HT1080 (cell line): ENCODE measurements at places on chromosomes 1 and 21.

- DNase-seq: no peak
Observed at GRCh38 chr1:164659621-164660411, 100.8 kb downstream of the PBX1 start.

GRCh38 chr1:171521567-171521966 is 36.2 kb downstream of the PRRC2C start:
- no peak for DNase-seq

GRCh38 chr1:213303286-213303685 is 252.2 kb downstream of the RPS6KC1 start:
- DNase-seq: peak; percentile 6

DNA sequence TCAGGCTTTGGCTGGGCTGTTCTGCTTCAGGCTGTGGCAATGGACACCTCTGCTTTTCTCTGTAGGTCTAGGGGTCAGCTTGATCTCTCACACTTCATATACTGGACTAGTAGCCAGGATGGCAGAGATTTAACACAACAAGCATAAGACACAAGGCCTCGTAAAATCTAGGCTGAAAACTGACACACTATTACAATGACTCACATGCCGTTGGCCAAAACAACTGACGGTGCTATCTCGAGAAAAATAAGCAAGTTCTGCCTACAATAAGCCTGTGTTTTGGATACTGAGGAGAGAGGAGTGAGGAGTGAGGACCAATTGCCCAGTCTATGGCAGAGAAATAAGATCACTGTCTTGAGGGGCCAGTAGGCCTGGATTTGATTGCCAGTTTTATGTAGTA is 840.7 kb upstream of the ADAMTS5 start:
- DNase-seq: peak; percentile 4

DNA sequence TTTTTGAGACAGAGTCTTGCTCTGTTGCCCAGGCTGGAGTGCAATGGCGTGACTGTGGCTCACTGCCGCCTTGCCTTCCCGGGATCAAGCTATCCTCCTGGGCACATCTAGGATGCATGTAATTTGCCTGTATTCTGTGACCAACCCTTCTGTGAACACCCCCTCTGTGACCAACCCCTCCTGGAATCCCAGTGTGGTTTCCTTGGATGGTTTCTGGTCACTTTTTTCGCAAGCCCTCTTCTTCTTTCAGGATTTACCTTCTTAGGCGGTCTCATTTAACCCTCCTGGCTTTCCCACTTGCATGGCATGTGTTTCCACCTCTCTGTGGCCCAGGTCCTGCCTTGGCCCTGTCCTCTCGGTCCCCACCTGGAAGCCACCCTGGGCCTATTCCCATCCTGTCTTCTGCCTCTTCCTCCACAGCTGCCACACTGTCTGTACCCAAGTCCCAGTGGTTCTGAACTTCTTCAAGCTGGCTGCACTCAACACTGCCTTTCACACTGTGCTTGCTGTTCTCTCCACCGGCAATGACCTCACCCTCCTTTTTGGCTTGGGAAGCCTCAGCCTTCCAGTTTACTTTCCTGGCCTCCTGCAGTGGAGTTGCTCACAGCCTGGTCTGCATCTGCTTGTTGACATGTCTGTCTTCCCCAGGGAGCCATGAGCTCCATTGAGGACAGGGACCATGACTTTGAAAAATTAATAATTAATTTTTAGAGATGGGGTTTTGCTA is 57.0 kb downstream of the DISC1 start:
- no peak for DNase-seq

DNA sequence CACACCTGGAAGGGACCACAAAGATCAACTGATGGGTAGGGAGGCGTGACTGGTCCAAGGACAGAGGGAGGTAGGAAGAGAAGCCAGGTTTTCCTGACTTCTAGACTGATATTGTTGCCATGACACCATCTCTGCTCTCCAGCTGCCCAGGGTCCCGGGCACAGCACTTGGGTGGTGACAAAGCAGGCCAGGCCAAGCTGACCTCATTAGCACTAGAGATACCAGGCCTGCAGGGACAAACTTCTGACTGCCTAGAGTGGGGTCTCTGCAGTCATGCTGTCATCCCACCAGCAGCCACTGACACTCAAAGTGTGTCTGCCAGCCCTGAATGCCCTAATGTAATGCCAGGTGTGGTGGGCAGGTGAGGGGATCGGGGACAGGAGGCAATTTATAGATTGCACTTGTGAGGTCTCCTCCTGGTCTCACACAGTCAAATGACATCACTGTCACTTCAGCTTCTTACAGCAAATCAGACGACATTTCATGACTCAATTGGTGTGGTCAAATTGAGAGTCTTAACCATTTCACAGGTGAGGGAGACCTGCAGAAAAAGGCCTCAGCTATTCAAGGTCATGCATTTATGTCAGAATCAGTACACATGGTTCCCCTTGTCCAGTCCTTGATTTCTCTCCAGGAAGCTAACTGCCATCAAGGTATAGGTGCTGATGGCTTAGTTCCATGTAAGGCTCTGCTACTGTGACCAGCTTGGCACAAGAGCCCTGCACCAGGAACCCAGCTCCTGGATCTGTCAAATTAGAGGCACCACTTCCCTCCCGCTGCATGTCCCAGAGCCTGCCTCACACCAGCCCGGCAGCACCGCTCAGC is 2.7 kb downstream of the SLC9A1 start:
- no peak for DNase-seq

DNA sequence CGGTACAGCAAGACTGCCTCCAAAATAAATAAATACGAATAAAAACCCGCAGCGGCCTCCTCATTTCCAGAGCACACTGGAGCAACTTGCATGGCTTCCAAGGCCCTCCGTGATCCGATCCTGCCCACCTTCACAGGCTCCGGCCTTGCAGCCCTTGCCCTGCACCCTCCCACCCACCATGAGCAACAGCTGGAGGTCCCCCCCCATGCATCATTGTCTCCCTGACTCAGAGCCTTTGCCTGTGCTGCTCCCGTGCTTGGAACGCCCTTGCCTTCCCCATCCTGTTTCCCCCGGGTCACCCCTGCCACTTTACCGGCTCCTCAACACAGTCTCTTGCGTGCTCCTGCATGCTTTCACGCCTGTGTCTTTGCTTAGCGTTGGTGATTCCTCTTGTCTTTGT is 71.0 kb upstream of the ANGPTL1 start:
- DNase-seq: no peak

DNA sequence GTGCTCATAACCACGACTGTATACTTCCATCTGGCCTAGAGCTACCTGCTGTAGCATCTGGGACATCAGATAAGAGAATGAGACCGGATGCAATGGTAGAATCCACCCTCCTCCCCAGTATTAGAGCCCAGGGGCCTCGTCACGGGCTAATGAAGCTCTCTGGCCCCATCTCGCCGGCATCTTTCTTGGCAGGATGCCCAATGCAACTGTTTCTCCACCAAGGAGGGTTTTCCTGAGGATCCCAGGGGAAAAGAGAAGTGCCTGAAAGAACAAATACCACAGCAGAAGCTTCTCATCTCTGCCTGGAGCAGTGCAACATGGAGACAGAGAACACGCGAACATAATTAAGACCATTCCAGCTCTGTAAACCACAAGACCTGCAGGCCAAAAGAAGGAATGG is 80.0 kb downstream of the VWA5B1 start:
- no peak for DNase-seq

DNA sequence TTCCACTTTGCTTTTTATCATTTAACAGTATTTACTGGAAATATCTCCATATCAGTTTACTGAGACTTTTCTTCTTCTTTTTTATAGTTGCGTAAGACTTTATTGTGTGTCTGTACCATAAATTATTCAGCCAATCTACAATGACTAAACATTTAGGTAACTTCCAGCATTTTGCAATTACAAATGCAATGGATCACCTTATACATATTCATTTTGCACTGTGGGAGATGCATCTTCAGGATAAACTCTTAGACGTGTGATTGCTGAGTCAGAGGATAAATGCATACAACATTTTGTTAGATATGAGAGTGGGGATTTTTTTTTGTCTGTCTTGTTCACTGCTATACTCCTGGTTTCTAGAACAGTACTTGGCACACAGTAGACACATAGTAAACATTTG is 95.7 kb upstream of the GCLM start:
- no peak for DNase-seq

DNA sequence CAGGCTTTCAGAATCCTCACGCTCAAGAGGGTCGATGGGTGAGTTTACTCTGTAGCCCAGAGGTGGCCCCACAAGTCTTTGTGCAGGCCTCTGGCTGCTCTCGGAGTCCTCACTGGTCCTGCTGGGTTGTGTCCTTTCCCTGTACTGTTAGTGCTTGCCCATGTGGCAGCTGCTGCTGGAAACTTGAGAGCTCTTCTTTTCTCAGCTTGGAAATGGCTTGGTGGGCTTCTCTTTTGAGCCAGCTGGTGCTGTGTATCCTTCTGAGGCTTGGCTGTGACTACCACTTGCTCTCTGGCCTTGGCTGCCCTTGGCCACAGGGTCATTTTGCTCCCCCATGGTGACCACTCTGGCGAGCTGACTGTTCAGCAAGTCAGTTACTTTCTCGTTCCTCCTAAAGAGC is 82.2 kb upstream of the LMO4 start:
- no peak for DNase-seq

GRCh38 chr1:196306421-196306820 is 301.8 kb downstream of the KCNT2 start:
- no peak for DNase-seq

GRCh38 chr1:153345187-153346076 is 3.2 kb downstream of the PGLYRP4 start:
- no peak for DNase-seq

DNA sequence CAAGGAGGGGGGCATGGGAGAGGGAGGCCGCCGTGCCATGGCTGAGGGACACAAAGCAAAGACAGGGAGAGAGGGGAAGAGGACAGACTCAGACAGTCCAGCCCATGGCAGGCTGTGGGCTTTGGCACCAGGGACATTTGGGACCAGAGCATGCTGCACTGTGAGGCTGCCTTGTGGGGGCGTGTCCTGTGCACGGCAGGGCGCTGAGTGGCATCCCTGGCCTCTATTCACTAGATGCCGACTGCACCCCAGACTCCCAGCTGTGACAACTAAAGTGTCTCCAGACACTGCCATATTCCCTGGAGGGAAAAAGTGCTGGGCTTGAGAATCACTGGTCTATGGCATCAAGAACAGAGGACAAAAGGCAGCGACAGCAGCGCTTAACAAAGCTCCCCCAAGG is 18.6 kb upstream of the PRDM15 start:
- DNase-seq: no peak

DNA sequence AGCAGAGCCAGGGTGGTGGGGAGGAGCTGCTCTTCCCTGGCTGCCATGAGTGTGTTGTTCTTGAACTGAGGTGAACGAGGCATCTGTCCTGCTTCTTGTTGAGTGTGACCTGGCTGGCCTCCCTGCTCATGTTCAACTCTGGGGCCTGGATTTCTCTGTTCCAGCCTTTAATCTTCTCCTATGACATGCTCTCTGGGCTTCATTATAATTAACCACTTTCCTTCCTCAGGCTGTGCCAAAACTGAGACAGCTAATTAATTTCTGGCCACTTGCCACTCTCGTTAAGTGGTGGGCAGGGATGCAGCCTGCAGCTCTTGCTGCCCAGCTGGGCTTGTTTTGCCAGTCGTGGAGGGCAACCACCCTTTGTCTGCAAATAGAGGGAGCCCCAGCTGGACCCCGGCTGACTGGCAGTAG is 23.3 kb downstream of the OPRD1 start:
- no peak for DNase-seq

DNA sequence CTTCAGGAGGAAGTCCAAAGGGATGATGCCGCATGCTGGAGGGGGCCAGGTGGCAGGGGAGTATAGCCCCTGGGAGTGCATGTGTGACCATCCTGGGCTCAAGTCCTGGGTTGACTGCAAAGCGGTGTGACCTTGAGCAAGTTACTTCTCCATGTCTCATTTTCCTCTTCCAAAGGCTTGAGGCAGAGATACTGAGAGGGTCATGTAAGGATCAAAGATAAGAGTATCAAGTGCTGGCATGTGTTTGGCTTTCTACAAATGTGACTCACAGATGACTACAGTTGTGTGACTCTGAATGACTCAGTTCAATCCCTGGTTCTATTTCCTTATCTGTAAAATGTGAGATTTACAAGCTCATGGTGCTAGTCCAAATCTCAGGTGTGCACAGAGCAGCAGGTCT is 26.1 kb downstream of the PROK1 start:
- peak; percentile 88 for DNase-seq

DNA sequence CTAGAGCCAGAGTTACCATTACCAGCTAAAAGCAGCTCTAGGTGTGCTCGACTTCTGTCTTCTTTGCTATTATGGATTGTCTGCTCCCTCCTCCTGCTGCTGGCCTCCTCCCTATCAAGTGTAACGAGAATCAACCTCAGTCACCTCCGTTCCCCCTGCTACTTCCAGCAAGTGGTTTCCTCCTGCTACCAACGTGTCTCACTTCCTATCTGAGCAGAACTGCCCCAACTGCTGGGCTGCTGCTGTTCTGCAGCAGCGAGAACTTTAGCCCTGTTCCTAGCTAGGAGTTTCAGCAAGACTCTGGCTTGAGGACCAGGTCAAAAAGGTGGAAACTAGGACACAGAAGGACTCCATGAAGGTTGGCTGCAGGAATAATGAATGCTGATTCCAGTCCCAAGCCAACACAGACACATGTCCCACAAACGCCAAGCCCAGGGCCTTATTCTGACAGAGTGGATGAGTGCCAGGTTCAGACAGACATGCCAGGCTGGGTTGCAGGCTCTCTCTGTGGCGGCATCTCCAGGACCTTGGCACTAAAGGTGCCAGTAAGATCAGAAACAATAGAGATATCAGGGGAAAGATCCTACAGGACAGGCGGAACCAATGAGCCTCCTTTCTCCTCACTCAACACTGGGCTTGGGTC is 46.9 kb downstream of the CD34 start:
- no peak for DNase-seq
